SHP77 (cell line): ENCODE measurements at places on chromosomes 3 and 15.

- DNase-seq: no peak
Observed at GRCh38 chr3:12484983-12485327, 675 bp downstream of the TSEN2 start.

- no peak for DNase-seq
Observed at GRCh38 chr3:173639098-173639497, 241.6 kb downstream of the NLGN1 start.

DNA sequence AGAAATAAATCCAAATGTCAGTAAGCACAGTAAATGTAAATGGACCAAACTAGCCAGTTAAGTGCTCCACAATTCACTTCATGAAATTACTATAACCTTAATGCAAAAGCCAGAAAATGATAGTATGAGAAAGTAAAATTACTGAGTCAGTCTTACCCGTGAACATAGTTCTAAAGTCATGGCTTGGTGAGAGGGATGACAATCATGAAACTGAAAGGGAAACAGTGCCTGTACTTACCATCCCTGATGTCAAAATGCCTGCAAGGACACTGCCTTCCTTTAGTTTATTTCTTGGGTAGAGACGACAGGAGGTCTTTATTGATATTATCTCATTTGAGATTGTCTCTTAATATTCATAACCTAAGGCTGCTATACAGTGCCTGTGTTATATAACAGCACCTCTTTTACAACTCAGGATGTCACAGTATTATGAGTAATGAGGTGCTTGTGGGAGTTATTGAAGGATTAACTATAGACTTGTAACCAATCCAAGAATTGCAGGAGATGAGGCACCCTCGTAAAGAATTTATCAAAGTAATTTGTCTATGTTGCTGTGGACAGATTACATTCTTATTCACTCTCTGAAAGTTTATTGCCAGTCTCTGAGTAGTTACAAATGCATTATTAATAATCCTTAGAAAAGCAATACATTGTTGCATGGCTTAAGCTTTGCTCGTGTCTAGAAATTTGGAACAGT lies 142.9 kb upstream of the BFSP2 start:
- no peak for DNase-seq

DNA sequence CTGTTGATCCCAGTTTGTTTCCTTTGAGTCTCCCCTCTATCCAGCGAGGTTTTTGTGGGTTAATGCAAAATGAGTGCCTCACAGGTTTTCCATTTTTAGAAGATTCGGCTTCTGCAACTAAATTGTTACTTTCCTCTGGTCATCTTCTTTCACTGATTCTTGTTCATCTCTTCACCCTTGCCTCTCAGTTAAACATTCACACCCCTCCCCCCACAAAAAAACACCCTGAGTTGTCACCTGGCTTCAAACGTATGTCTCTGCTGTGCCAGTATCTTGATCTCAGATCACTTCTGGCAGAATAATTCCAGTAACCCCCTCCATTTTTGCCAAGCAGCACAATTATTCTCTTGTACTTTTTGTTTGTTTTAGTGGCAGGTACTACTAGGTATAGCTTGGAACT lies 12.3 kb upstream of the CLDN16 start:
- no peak for DNase-seq

DNA sequence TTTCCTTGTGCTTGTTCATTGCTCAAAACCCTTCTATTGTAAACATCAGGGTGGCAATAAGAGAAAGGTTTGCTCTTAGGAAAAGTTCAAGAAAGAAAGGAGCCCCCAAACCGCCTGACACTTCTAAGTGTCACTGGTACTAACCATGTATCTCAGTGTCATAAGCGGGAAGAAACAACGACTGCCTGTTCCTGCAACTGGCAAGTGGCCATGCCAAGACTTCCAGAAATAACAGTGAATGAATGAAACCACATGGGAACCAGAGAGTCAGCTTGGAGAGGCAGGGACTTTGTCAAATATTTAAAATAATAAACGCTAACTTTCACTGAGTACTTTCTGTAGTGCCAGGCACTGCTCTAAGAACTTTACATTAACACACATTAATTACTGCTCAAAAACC lies 1.1 kb downstream of the PLSCR2 start:
- peak; percentile 2 for DNase-seq

DNA sequence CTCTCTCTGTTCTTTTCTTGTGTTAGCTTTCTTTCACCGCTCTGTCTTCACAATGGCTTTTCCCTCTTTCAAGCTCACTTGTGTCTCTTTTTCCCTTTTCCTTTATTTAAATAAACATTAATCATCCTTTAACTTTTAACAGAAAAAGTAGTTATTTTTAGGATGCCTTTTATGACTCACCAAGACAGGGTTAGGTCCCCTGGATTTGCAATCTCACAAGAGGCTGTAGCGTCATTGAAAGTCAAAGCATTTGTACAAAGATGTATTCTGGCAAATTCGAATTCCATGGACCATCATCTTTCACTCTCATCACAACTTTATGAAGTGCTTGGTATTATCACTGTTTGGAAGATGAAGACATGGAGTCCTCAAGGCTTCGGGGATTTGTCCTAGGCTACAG lies 34.8 kb upstream of the MCTP2 start:
- no peak for DNase-seq

DNA sequence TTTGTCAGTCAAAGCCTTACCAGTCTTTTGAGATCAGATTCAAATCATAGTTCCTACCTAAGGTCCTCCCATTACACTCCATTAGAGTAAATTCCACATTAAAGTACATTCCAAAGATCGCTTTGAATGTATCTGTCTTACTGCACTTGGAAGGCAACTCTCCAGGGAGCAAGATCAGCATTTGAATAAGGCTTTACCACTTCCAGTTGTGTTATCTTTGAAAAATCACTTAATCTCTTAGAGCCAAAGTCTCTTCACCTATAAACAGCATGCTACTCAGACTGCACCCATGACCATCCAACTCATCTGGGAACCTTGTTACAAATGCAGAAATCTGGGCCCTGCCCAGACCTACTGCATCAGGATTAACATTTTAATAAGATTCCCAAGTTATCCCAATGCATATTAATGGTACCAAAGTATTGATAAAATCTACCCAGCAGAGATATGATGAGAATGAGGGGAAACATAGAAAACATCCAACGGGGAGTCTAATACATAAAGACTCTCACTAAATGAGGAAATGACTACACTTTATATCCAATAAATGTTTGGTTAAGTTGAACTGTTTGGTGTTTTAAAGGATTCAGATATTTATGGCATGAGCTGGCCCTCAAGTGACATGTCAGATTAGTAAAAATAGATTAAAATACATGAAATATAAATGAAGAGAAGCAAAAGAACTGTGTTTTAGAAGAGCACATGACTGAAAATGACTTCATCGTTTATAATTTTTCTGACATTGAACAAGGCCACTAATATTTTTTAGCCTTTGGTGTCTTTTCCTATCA lies 75.9 kb downstream of the TNIK start:
- DNase-seq: no peak

- DNase-seq: no peak
Observed at GRCh38 chr15:79154483-79155135, 64.0 kb upstream of the RASGRF1 start.

DNA sequence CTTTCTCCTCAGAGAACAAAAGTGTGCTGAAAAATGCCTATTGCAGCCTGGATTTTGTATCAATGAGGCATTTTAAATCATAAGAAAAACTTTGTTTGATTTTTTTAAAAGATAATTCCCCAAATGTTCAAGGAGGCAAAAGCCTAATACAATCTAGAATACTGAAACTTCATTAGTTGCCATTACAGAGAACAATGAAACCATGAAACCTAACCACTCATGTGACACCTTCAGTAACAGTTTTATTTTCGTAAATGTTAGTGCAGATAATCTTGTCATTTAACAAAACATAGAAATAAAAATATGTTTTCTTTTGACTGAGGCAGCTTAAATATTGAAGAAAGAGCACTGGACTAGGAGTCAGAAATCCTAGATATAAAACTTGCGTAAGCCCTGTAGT lies 655.9 kb downstream of the RBMS3 start:
- DNase-seq: no peak

GRCh38 chr3:131586277-131586676 lies 83.5 kb upstream of the MRPL3 start:
- no peak for DNase-seq

GRCh38 chr3:124177071-124177470 lies 185.1 kb upstream of the ROPN1 start:
- DNase-seq: no peak

- peak; percentile 71 for DNase-seq
Observed at GRCh38 chr3:134308350-134308891, 57.8 kb upstream of the RYK start.

- no peak for DNase-seq
Observed at GRCh38 chr3:43222590-43222989, 63.8 kb upstream of the SNRK start.
